A549 (cell line): ENCODE measurements at places on chromosomes 6 and 20. TPM values are rescaled to one million over a fixed set of nuclear protein-coding genes. Genes with fewer than 3 reads are reported as not detected.

Gene NQO2
- polyA plus RNA-seq = 61.3 to 70.6 TPM (median 67.2 TPM) in 3 replicates

Gene MCCD1
- not detected in 3 replicates for polyA plus RNA-seq

Gene C20orf202
- polyA plus RNA-seq = 0.09 TPM in 1 of 3 replicates, not detected in the others

Gene PLCB4
- 17.1 to 21.4 TPM (median 21.2 TPM) in 3 replicates for polyA plus RNA-seq

Gene ELOVL4
- polyA plus RNA-seq = 0.83 to 1.1 TPM (median 1.1 TPM) in 3 replicates

Gene NKAIN2
- polyA plus RNA-seq = not detected in 3 replicates
